Umbilical cord (tissue), 2 donors: ENCODE measurements at places on chromosomes 2 and 18.

DNA sequence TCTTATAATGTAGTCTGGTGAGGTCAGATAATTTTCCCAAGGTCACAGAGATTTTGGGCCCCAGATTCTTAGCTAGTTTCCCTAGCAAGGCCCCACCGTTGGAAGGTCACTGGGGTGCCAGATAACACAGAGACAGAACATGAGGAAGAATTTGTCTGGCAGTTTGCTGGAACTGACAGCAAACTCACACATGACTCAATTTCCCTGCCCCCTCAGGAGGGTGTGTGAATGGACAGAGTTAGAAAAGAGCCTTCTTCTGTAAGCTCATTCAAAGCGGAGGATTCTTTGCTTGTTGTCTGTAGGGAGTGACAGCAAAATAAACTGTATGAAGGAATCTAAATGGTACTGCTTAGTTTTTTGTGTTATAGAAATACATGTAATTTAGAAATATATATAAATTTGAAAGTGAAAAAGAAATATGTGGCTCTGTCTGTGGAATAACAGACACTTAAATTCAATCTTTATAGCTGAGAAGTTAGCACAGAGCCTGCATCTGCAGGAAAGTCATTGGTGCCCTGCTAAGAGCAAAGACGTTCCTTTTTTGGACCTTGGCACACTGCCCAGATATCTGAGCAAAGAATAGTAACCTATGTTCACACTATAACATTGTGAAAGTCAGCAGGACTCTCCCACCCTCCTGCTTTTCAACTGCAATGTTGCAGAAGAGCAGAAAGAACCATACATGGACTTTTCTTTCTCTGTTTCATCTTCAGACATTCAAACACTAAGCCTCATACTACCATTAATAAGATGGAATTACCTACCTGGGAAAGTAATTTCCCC is 2.1 kb downstream of the MDH1 start:
- peak; percentile 14 for DNase-seq

DNA sequence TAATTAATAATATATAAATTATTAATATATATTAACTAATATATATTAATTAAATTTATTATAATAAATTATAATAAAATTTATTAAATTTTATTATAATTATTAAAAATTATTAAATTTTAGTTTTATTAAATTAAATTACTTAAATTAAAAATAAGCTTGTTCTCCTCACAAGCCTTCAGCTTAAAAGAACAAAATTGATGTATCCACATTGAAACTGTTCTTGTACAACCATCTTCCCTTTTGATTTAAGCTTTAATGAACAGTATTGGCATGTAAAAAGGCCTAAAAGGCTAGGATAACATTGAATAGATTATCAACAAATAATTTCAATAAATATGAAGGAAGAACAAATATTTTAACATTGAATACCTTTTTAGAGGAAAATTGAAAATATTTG is 62.4 kb upstream of the XIRP2 start:
- DNase-seq, result no peak

DNA sequence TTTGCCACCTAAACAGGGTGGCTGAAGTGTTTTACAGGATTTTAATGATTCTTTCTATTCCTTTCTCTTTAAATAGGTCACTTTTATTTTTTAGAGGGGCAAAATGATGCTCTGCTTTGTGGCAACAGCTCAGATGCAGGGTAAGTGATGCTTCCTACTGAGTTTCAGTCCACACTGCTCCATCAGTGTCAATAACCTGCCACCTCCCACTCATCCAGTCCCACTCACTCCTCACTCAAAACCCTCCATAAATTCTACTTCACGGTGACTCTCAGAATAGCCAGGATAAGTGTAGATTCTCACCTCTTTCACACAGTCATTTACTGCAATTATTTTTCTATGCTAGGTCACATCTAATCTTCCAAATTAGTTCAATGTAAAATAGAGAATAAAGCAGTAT is 72.7 kb downstream of the SCN2A start:
- no peak for DNase-seq

GRCh38 chr18:13302457-13303225 is 84.1 kb downstream of the LDLRAD4 start:
- peak; percentile 72 for DNase-seq

GRCh38 chr2:204722207-204722606 is 176.9 kb downstream of the PARD3B start:
- no peak for DNase-seq

DNA sequence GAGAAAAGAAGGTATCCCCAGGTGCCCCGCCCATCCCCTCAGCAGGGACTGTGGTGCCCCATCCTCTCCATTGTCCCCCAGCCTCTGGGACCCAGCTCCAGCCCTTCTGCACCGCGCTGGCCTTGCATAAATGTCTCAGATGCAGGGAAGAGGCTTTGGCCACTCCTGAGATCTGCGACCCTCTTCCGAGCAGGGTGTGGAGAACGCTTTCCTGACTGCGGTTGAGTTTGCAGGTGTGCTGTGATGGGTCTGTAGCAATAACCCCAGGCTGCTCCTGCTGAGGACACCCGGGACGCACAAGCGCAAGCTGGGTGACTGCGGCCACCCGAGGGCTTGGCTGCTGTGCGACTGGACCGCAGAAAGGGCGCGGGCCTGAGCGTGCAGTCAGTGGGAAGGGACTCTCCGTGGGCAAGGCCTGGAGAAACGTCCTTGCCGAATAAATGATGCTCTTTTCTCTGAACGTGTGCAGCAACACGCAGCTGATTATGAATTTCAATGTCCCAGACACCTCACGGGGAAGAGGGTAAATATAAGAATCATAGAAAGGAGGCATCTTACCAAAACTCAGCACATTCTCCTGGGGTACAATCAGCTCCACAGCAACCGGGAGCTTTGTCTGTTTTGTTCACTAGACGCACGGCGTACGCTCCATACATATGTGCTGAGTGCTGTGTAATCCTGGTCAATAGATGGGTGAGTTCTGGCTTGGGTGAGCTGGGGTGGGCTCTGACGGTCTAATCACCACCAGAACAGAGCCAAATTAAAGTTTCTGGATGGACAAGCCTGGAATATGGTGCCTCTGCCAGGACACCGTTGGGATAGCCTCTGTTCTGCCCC is 67.5 kb upstream of the ZNF516 start:
- no peak for DNase-seq

DNA sequence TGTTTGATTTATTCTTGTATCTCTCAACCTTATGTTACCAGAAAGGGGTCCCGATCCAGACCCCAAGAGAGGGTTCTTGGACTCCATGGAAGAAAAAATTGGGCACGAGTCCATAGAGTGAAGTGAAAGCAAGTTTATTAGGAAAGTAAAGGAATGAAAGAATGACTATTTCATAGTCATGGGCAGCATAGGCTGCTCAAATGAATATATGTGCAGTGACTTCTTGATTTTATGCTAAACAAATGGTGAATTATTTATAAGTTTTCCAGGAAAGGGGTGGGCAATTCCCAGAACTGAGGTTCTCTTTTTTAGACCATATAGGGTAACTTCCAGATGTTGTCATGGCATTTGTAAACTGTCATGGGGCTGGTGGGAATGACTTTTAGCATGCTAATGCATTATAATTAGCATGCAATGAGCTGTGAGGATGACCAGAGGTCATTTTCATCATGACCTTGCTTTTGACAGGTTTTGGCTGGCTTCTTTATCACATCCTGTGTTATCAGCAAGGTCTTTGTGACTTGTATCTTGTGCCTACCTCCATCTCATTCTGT is 832.4 kb upstream of the CDH2 start:
- no peak for DNase-seq
